T-cell (primary cell): ENCODE measurements at places on chromosomes 2 and 18. TPM values are rescaled to one million over a fixed set of nuclear protein-coding genes. Genes with fewer than 3 reads are reported as not detected.

DNA sequence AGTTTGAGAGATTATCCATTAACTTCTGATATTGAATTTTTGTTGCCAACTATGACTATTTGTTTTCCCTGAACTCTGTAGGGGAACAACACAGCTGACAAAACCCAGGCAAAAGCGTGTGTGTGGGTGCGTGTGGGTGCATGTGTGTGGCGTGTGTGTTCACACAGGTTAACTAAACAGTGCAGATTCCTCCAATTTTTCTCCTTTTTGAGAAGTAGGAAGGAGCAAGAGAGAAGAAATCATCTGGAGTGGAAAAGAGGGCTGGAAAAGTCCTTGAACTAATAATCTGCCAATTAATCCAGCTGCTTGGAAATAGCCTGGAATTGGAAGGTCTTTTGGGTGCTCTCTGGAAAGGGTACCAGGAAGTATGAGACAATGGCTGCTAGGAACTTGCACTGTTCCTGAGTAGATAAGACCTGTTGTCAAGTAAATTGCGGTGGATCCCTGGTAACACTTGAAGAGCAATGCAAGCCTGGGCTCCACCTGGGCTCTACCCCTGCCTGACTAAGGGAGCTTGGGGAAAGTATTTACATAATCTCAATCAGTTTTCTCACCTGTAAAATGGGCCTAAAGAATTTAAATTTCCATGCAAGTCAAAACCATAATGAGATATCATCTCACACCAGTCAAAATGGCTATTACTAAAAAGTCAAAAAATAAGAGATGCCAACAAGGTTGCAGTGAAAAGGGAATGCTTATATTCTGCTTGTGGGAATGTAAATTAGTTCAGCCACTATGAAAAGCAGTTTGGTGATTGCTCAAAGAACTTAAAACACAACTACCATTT, 40.5 kb upstream of the IL1R1 start:
- no peak for DNase-seq

- no peak for DNase-seq
Observed at GRCh38 chr18:23609390-23610023, 23.2 kb upstream of the NPC1 start.

The VIT gene
- not detected for total RNA-seq

DNA sequence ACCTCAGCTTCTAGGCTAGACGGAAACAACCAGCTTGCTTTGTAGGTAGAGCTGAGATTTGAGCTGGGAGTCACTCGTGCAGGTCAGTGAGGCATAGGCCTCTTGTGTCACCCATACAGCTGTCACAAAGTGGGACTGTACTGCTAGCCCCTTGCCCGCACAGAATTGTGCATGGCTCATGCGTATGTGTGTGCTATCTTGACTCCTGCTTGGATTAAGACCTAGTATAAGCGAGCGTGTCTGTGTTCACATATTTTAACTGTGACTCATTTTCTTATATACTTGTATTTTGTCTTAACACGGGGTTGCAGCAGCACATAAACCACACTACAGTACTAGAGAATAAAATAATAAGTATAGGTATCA, 20.1 kb downstream of the CEP68 start:
- no peak for DNase-seq

GRCh38 chr2:10331027-10331701, 28.5 kb downstream of the HPCAL1 start:
- peak; percentile 63 for DNase-seq

The BOD1L2 gene
- not detected for total RNA-seq

The ALPI gene
- not detected for total RNA-seq

- no peak for DNase-seq
Observed at GRCh38 chr2:234986876-234987720, 35.3 kb downstream of the SH3BP4 start.

The NEDD4L gene
- 6.0 TPM for total RNA-seq

GRCh38 chr2:128214866-128215460, 103.7 kb downstream of the HS6ST1 start:
- DNase-seq, result no peak

DNA sequence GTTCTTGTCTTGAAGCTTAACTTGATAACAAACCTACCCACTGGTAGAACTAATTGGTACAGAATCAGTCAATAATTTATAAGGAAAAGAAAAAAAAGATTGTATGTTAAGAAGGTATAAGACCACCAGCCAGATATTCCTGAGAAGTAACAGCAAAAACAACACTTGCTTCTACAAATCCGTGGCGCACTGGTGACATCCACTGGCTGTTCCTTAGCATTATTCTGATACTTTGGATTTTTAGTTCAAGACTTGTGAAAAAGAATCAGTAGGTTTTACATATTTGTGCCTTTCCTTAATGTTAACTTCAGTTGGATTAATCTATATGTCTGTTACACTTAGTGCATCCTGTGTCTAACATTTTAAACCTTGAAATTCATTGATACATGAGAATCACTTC, 141.8 kb downstream of the GRB14 start:
- DNase-seq, result no peak

- no peak for DNase-seq
Observed at GRCh38 chr2:233423552-233423860, 69.2 kb downstream of the DGKD start.

DNA sequence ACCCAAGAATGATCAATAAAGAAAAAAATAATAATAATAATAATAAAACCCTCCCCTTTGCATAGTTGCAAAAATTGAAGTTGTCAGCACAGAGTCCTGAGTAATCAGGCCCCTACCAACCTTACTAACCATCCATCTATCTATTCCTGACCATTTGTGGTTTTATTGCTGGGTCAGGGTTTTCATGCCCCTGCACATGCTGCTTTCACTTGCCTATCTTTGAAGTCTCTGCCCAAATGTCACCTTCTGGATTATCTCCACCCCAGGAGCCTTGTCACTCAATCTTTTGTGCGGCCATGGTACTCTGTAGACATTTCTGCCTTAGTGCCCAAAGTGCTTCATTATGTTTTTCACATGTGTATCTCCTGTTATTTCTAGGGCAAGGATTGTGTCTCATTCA, 35.1 kb downstream of the SLC30A6 start:
- no peak for DNase-seq

GRCh38 chr18:11392980-11393885, 216.2 kb upstream of the SLC35G4 start:
- DNase-seq, result no peak

The CRYGC gene
- not detected for total RNA-seq

The KCNG2 gene
- not detected for total RNA-seq

DNA sequence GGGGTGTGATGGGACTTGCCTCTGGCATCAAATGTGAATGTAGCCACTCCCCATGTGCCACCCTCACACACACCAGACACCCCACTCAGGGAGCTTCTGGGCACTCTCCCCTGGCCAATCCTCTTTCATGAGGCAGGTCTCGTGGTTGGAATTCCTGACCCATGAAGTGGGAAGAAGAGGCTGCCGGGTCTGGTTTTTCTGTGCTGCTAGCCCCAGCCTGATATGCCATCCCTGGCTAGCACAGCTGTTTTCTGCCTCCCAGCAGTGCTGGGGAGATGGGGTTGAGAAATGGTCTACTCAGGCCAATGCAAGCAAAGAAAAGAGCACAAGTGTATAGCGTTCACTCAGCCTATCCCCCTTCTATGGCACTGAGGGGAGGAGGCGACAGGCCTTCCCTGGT, 1.2 kb upstream of the C2orf72 start:
- no peak for DNase-seq

The C2orf72 gene
- not detected for total RNA-seq

DNA sequence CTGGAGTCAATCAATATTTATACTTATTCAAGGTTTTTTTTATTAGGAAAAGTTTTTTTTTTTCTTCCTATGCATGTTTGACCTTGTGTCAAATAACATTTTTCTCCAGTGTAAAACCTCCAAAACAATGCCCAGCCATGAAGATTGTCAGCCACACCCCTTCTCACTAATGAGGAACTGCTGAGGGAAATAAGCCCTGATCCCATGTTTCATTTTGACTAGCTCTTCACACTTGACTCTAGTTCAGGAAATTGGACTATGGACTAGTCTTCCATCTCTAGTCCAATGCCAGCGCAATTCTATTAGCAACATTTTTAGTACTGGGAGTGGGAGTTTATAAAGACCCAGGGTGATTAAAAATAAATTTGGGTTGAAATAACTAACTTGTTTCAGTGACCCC, 275.6 kb upstream of the CXCR4 start:
- DNase-seq, result no peak

DNA sequence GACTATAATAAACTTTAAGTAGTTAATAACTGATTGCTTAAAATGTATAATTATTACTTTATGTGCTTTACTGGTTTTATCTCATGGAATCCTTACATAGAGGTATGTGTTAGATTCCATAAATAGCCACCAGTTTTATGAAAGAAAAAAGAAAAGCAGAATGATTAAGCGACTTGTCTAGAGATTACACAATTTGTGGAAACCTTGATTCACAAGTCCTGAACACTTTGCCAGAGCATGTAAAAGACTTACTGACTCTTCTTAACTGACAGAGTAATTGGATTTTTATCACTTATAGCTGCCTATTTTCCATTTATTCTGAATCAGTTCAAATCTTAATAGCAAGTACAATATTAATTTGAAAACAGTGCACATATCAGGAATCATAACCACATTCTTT, 448.7 kb upstream of the NETO1 start:
- no peak for DNase-seq

GRCh38 chr2:224658780-224659405, 57.3 kb downstream of the CCDC195 start:
- no peak for DNase-seq

The MBD5 gene
- total RNA-seq, result 37.4 TPM

GRCh38 chr2:62038975-62039771, 133.7 kb downstream of the COMMD1 start:
- no peak for DNase-seq
